ENCODE measurements at places on chromosomes 12 and 14. TPM values are rescaled to one million over a fixed set of nuclear protein-coding genes. Genes with fewer than 3 reads are reported as not detected.

The TEDC1 gene
- 38.2 TPM for total RNA-seq

GRCh38 chr14:61403411-61403810, 82.0 kb downstream of the PRKCH start:
- DNase-seq = no peak

- DNase-seq = peak; percentile 49
Measured at GRCh38 chr12:106136263-106136662, 2.5 kb downstream of the NUAK1 start.

The OAS3 gene
- total RNA-seq = 29.6 TPM

The DAO gene
- total RNA-seq = not detected

DNA sequence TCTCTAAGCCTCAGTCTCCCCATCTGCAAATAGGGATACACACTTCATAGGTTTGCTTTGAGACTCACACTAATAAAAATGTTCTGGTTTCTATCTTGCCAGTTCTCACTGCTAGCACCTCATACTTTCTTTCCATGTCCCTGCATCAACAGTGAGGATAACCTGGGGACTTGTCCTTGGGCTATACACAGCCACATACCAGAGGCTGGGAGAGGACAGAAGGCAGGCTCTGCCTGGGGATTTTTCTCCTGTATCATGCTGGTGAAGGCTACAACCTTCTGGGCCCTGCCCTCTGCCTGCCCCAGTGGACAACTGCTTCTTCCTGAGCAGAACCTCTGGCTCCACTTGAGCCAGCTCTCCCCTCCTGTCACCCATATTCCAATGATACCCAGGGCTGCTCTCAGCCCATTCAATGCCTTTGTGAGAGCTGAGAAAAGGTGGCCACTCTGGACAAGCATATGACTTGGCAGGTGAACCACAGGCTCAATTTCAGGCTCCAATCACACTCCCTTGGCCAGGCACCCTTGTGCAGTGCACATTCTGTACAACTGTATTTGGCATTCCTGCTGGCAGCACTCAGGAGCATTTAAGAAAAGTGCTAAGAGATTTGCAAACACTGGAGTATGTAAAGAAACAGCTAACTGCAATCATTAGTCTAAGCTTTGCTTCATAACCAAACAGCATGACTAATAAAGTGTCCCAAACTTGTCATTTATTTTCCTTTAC, 135.8 kb upstream of the VRK1 start:
- no peak for DNase-seq

DNA sequence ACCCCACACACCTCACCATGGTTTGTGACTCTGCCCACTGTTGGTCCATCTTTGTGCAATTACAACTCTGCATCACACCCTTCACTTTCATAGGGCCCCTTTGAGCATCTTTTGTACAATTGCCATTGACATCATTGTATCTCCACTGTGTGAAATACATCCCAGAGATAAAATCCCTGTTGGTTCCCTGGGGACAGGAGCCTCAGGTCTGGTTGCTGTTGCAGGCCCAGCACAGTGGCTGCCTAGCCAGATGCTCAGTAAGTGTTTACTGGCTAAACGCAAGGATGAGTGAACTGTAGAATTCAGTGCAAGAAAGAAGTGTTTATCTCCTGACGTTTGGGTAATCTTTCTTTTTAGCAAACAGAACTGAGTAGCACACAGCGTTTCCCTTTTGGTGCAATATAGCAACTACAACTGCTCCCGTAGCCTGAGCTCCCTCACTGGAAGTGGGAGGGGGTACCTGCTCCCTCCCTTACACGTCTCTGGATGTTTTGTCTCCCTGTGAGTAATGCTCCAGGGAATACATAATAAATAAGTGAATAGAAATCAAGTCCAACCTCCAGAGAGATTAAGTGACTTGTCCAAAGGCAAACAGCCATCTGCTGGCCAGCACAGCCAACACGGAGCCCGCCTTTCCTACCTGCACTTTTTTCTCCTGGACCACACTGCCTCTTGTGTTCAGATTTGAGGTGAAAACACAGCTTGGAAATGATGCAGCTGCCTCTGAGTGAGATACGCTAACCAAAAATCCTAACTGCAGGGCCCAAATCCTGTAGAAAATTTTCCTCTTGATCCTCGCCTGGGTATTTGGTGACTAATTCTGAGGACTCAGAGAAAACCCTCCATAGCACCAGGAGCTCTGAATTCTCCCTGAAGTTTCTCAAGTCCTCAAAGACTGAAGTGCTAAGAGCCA, 27.4 kb downstream of the GALNT16 start:
- DNase-seq = no peak

GRCh38 chr14:68807148-68807600, 14.3 kb upstream of the ZFP36L1 start:
- DNase-seq = no peak

The AMDHD1 gene
- 0.30 TPM for total RNA-seq
